ENCODE measurements at places on chromosomes 1 and 21.

GRCh38 chr21:33695813-33696212 is 53.5 kb downstream of the ITSN1 start:
- DNase-seq: no peak

- DNase-seq: peak; percentile 59
These were observed 14.3 kb upstream of the CD34 start for GRCh38 chr1:207925210-207925609.

DNA sequence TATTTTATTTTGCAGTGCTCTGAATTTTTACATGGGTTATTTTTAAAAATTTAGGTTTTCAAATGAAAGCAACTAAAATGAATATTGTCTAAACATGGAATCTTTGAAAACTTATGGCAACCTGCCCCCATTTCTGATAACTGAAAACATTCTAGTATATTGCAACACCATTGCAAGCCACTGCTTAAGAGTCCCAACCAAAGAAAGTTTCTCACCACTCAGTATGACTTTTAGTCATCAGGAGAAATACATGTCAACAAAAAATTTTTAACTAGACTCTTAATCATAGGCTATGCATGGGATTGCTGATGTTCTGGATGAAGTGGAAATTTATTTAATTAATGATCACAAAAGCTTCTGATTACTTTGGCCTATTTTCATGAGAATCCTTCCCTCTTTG is 112.1 kb downstream of the TNFSF18 start:
- no peak for DNase-seq

GRCh38 chr1:108591466-108591865 is 31.6 kb downstream of the EEIG2 start:
- peak; percentile 17 for DNase-seq

DNA sequence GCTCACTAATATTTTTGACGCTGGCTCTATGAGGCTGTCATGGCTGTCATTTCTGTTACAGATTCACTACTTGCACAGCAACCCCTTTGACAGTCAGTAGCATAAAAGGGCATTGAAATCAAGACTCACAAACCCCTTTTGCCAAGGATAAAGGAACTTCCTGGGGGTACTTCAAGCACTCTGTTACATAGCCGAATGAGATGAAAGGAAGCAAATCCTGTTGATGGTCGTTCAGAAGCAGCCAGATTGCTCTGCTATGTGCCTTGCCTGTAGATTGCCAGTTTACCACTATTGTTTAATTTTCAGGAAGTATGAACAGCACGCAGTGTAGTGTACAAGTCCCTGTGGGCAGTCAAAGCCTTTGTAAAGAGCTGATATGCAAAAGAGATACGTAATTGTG is 296.2 kb downstream of the LRRIQ3 start:
- DNase-seq: no peak

GRCh38 chr1:77762072-77762476 is 2.4 kb upstream of the USP33 start:
- DNase-seq: no peak

DNA sequence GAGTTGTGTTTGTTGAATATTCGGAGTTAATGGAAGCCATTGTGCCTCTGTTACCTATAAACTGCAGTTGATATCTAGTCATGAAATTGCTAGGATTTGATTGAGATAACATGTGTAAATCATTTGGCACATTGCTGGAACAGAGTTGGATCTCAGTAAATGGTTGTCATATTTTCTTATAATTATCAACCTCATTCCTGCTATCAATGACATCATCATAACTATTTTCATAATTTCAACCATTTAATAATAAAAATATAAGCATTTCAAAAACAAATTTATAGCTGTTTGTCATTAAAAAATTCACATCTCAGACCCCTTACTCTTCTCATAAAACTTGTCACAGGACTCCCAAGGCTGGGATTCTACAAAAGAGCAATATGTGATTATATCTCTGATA is 133.4 kb downstream of the PTGER3 start:
- DNase-seq: no peak

DNA sequence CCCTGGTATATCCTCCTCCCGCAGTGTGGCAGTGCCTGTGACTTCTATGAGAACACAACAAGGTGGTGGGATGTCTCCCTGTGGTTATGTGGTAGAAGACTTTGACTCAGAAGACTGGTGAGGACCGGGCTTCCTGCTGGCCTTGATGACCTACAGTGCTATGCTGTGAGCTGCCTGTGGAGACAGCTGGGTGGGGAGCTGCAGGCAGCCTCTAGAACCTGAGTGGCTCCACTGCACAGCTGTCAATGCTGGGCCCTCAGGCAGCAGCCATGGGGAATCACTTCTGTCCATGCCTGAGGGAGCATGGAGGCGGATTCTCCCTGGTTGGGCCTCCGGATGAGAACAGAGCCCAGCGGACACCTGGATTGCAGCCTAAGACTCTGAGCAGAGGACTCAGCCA is 14.9 kb downstream of the SLC1A7 start:
- DNase-seq: no peak

- no peak for DNase-seq
These were observed 480.6 kb downstream of the SETD4 start for GRCh38 chr21:35579520-35580293.

DNA sequence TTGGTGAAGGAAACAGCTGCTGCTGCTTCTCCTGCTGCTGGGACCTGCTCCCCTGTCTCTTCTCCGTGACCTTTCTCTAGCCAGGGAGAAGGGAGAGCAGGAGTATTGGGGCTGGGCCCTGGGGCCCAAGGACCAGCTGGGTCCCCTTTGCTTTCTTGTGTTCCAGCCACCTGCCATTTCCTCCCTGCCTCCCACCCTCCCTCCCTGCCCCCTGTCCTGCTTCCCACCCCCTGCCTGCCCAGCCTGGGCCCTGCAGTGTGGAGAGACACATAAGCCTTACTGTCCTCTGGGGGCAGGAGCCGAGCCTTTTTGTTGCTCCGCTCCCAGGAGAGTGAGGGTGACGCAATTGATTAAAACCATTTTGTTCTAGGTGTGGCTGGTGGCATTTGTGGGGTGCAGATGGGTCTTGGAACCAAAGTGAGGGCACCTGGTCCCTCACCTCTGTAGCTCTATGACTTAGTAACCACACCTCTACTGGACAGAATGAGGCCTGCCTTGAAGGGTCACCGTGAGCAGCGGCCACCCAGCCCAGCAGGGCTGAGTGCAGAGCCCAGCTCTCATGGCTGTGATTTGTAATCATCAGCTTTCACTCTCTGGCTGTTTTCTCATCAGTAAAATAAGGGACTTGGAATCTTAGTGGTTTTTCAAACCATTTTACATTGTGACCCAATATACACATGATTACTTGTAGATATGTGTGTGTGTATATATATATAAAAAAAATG is 13.9 kb upstream of the TMEM222 start:
- DNase-seq: no peak

GRCh38 chr1:198264282-198264681 is 107.5 kb downstream of the NEK7 start:
- no peak for DNase-seq

DNA sequence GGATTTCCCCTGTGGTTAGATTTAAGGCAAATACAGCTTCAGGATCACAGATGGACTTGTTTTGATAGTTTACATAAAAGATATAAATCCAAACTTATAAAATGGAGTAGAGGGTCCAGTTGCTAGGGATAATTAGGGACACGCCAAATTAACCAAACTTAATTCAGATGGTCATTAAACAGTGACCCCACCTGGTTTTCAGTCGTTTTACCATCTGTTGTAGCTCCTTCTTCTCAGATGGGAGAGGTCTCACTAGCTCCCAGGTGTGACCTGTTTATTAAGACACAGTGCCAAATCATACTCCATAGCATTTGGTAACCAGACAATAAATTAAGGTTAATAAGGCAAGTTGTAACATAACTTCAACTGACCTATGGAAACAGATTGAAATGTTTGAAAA is 8.1 kb upstream of the GADD45A start:
- no peak for DNase-seq

DNA sequence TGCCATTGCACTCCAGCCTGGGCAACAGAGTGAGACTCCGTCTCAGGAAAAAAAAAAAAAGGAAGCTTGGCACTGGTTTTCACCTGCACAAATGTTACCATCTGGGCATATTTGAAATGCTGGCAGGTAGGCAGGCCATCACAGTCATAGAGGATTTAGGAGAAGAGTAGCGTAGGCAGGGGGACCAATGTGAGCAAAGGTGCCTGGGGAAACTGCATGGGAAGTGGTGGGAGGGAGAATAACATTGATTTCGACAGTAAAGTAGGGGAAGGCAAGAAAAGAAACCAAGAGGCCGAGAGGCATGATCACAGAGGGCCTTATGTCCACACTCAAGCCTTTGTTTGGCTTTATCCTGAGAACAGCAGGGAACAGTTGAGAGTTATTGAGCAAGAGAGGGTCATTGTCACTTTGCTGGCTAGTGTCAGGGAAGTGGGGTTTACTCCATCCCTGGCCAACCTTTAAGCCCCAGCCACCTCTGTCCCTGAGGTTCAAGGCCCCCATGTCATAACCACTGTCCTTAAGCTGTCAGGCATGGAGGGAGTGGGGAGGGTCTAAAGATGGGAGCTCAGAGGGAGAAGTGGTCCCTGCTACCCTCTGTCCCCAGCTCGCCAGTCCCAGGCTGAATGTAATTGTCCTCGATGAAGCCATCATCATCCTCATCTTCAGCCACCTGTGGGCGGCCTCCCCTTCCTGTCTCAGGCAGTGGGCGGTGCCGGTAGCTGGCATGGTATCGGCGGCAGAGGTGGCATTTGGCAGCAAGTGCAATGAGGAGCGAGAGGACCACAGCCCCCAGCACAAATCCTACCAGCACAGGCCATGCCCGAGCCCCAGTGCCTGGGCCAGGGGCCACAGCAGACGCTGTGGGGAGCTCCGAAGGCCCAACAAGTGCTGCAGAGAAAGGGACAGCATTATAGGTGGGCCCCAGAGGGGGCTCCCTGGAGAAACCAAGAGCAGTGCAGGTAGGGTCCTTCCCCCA is 2.9 kb downstream of the C1orf210 start:
- DNase-seq: no peak

DNA sequence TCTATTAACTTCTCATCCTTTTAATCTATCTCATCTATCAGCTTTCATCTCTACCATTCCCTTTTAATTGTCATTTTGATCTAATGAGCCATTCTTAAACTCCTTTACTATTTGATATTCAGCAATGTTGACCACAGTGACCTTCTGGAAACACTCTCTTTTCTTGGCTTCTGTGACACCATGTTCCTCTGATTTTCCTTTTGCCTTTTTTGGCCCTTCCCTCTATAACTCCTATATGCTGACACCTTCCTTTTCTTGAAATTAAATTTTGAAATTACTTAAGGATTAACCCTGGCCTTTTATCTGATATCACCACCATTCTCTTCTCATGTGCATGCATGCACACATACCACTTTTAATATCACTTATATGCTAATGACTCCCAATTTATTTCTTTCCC is 41.2 kb upstream of the SAMSN1 start:
- no peak for DNase-seq

- no peak for DNase-seq
These were observed 19.7 kb downstream of the BTG2 start for GRCh38 chr1:203325026-203325417.

GRCh38 chr1:84771895-84772294 is 81.6 kb upstream of the SSX2IP start:
- no peak for DNase-seq

- DNase-seq: no peak
These were observed 45.7 kb downstream of the CDCP2 start for GRCh38 chr1:54107131-54107530.
